Spinal cord (tissue), 10 donors: ENCODE measurements at places on chromosomes 11 and 22. TPM values are rescaled to one million over a fixed set of nuclear protein-coding genes. Genes with fewer than 3 reads are reported as not detected.

The C22orf15 gene
- polyA plus RNA-seq, result 3.5 TPM

The C11orf97 gene
- 1.3 TPM for polyA plus RNA-seq

The C11orf86 gene
- 0.29 TPM for polyA plus RNA-seq

The AGBL2 gene
- polyA plus RNA-seq, result 5.6 TPM

The ELMOD1 gene
- polyA plus RNA-seq, result 83.8 TPM

The RAG1 gene
- polyA plus RNA-seq, result 0.63 TPM

The PYGM gene
- 13.3 TPM for polyA plus RNA-seq

The RGL4 gene
- 4.2 TPM for polyA plus RNA-seq

The UBASH3B gene
- polyA plus RNA-seq, result 8.5 TPM

The APOBEC3A gene
- not detected for polyA plus RNA-seq

The SLC16A8 gene
- 4.6 TPM for polyA plus RNA-seq

The LRRC32 gene
- polyA plus RNA-seq, result 9.8 TPM

The SPI1 gene
- polyA plus RNA-seq, result 12.9 TPM

The COPB1 gene
- 73.1 TPM for polyA plus RNA-seq

The KLHDC7B gene
- 0.22 TPM for polyA plus RNA-seq

The MFNG gene
- 11.1 TPM for polyA plus RNA-seq

The C22orf31 gene
- not detected for polyA plus RNA-seq

The WBP2NL gene
- 2.7 TPM for polyA plus RNA-seq

The XKR3 gene
- polyA plus RNA-seq, result not detected

The UBE4A gene
- 43.8 TPM for polyA plus RNA-seq

The SLC22A6 gene
- polyA plus RNA-seq, result 12.2 TPM

The ASPHD2 gene
- polyA plus RNA-seq, result 12.0 TPM

The SPON1 gene
- 125 TPM for polyA plus RNA-seq

The MS4A15 gene
- polyA plus RNA-seq, result not detected

The OR5B21 gene
- not detected for polyA plus RNA-seq

The OR10A3 gene
- polyA plus RNA-seq, result not detected

The MS4A1 gene
- polyA plus RNA-seq, result 0.21 TPM

The CCDC188 gene
- 5.2 TPM for polyA plus RNA-seq

The PUS3 gene
- 9.3 TPM for polyA plus RNA-seq

The SLC22A9 gene
- polyA plus RNA-seq, result 0.11 TPM

The CARD18 gene
- not detected for polyA plus RNA-seq
